ENCODE measurements at places on chromosomes 5 and 9.

DNA sequence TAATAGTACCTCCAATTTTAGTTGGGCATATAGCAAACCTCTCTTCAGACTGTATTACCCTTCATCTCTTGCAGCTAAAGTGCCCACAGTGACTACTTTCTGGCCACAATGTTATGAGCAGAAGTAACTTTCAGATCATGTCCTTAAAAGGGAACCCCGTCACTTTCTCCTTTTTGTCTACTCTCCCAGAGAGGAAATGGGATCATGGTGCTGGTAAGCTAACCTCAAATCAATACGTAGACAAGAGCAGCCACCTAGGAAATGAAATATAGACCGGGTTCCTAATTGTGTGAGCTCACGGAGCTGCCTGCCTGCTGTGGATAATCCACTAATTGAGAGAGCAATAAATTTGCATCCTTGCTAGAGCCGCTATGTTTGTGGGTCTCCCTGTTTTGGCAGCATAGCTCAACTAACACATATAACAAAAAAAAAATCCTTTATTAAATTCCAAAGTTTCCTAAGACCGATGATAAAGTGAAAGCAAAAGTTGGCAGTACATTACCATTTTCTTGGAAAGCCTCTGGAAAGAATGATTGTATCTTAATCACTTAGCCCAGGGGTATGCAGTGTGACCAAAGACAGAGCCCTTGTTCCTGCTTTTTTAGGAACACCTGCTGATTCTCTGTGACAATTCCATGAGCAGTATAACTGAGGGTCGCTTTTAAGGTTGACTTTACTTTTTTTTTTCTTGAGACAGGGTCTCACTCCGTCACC is 5.6 kb upstream of the IL7R start:
- DNase-seq, result no peak

- no peak for DNase-seq
These were observed 70.5 kb downstream of the SNX24 start for GRCh38 chr5:122915717-122916461.

GRCh38 chr9:113677057-113677456 is 199.1 kb upstream of the ZNF618 start:
- no peak for DNase-seq

- no peak for DNase-seq
These were observed 756.8 kb upstream of the CDH6 start for GRCh38 chr5:30436691-30437090.

- no peak for DNase-seq
These were observed 79.0 kb downstream of the PRLR start for GRCh38 chr5:35151146-35151920.

- DNase-seq, result no peak
These were observed 736 bp upstream of the FCN2 start for GRCh38 chr9:134879664-134880483.

GRCh38 chr5:33891788-33892619 is at the start of gene ADAMTS12:
Gene ADAMTS12, minus strand, starts transcription at chr5:33891990. Its CDS starts 134 bp downstream, at chr5:33891856.
- peak; percentile 52 for DNase-seq

DNA sequence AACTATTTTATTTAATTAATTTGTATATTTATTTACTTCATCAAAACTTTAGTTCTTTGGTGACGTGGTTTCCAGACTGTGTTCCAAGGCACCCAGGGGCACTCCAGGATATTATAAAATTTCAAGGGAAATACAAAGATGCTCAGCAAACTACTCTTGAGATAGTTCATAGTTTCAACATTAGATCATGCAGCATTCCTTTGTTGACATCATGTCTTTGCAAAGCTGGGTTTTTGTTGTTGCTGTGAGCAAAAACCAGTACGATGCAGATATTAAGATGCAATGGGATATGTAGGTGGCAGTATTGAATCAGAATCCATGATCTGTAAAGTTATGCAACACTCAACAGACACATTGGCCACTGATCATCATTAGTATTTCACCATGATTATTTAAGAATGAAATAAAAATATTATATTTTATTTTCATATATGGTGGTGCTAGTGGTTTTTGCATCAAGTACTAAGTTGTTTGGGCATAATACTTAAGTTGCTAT is 219.7 kb downstream of the ADCY2 start:
- DNase-seq, result no peak

DNA sequence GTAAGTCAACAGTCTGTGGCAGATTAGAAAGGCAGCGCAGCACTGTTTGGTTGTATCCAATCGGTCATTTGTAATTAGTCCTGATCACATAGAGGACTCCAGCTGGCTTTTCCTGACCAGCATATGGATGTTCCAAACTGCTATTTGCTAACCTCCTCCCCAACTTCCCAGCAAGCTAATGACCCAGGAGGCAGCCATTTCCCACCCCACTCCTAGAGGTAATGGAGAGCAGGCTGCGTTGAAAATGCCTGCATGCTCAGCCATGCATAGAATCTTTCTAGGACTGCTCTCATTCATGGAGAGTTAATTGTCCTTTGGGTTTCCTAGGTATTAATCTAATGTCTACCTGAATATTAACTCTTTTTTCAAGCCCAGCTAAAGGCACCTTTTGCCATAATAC is 850.6 kb upstream of the WWC1 start:
- DNase-seq, result no peak

- DNase-seq, result no peak
These were observed 290.0 kb downstream of the ARHGAP26 start for GRCh38 chr5:143059976-143060765.

Measured in H54 (cell line).